Activated CD4-positive, alpha-beta memory T cell treated with anti-CD3 and anti-CD28 coated beads for 36 hours (primary cell): ENCODE measurements at places on chromosomes 4 and X. TPM values are rescaled to one million over a fixed set of nuclear protein-coding genes. Genes with fewer than 3 reads are reported as not detected.

The CTAG1B gene
- not detected for total RNA-seq

The ENPEP gene
- total RNA-seq: not detected

The SLC6A14 gene
- not detected for total RNA-seq

The MAGEA2 gene
- not detected for total RNA-seq

The FGFBP1 gene
- total RNA-seq: not detected

The FGFR3 gene
- 0.27 TPM for total RNA-seq

The HUWE1 gene
- total RNA-seq: 560 TPM

DNA sequence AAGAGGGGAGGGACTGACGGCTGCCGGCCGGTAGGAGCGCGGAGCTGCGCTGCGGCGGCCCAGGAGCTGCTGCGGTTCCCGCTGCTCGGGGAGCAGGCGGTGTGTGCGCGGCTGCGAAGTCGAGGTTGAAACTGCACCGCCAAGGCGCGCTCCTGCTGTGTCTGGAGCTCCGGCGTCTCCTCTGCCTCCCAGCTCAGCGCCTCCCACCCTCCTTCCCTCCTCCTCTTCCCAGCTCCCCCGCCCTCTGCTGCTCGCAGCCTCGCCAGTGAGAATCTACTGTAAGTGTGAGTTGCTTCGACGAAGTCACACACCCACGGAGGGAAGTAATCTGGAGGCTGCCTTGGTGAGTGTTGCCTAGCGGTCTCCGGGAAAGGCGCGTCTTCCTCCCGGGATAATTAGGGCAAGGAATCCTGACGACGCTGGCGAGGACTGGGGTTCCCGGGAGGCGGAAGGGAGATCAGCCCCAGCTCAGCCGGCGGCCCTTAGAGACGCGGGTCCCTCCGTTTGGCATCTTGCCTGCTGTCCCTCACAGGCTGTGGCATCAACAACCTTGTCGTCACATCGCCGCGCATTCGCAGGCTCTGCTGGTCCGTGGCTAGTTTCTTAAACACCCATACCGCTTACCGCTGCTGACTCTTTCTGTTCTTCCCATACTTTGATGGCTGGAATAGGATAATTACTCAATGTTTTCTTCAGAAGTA lies at the start of gene EPHA5:
TSS of gene EPHA5 (minus strand) at position 159 of the 701 bp plus-strand sequence. CDS start 747 bp downstream, outside the sequence.
- no peak for DNase-seq

- peak; percentile 37 for DNase-seq
Measured at GRCh38 chr4:680551-680927, 6.2 kb downstream of the MYL5 start.

GRCh38 chr4:25756503-25756902 lies 100.9 kb downstream of the SLC34A2 start:
- DNase-seq: no peak

DNA sequence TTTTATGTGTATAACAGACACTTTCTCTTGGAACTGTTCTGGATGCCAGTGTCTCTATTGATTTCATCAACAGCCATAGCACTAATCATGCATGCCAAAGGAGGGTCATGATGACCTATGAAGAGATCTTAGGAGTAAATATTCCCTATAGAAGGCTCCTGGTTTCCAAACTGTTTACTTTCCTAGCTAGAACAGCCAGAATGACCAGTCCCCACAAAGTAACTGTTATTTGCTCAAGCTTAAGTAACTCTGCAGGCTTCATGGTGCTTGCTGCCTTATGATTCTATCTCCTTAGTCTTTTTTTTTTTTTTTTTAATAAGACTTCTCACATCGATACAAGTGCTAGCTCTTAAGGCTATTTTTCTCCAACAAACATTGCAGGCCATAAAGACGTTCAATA lies 12.4 kb downstream of the S100G start:
- DNase-seq: no peak

GRCh38 chr4:6991771-6992557 lies 51.2 kb upstream of the TADA2B start:
- peak; percentile 26 for DNase-seq

GRCh38 chrX:16946361-16946964 lies at the start of gene REPS2:
Gene REPS2, plus strand, starts transcription at chrX:16946658. Its CDS starts 204 bp downstream, at chrX:16946862.
- peak; percentile 85 for DNase-seq

- no peak for DNase-seq
Measured at GRCh38 chr4:121270389-121270788, 106.3 kb upstream of the TNIP3 start.
